ENCODE measurements at places on chromosomes 2 and 18.

DNA sequence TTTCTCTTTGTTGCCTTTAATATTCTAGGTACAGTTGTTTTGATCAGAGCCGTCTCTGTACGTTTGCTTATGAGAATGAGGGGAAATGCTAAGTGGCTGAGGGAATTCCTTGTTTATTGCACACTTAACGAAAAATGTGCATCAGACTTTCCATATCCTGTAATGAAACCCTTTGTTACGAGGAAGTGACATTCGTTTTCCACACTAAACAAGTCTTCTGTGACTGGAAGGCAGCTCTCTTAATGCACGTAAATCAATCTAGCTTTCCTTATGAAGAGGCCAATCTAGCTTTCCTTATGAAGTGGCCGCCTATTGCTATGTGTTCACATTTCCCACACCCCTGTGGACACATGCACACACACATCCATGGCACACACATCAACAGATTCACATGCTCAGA is 186.2 kb downstream of the SNTG2 start:
- no peak for DNase-seq

DNA sequence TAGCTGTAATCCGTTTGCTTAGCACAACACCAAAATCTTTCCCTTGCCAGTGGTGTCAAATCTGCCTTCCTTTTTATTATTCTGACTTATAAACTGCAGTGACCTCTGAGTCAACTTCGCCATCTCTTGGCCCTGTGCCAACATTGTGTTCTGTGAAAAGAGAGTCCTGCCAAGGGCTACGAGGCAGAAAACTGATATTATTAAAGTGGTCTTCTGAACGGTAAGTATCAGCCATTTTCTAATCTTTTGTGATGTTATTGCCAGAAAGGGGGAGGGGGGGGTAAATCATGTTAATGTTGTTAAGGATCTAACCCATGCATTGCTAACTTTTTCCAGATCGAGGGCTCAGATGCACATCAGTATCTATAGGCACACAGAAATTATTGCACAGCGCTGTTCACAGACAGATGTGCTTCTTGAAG is 121.5 kb upstream of the LTBP1 start:
- DNase-seq, result no peak

DNA sequence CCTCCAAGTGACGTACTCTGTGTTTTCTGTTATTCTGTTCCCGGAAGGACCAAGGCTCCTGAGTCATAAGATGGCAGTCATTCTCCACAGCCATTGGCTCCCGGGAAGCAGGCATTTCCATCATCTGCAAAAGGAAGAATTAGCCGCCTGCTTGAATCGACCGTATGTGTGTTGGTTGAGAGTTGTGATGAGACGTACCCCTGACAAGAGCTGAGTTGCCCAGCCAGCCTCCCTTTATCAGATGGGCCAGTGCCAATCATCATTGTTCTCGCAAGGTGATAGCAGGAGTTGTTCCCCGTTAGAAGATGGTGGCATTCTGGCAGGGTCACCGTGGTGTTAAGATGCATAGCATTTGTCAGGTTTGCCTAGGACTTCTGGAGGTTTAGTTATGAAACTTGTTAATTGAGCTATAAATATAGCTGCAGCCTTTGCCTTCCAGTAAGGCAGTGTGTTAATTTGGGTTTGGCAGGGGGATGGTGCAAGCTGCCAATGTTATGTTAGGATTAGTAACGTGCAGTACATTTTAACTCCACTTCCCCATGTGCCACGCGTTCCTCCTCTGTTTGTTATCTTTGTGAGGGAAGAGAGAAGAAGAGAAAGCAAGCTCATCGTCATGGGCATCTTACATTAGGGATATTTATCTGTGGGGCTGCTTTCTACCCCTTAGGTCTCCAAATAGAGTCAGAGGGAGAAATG is 652.7 kb upstream of the FANCL start:
- no peak for DNase-seq

DNA sequence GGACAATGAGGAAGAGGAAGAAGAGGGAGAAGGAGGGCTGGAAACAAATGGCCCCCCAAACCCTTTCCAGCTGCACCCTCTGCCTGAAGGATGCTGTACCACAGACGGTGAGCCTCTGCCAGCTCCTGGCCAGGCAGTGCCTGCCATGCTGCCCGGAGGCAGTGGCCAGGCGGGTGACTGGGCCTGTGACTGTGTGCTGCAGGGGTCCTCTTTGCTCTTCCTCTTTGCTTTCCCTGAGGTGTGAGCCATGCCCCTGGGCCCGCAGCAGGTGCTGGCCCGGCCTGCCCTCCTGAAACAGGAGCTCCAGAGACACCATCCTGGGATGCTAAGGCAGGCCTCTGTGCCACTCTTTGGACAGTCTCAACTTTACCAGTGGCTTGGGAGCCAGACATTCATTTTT is 28.6 kb downstream of the GREB1 start:
- no peak for DNase-seq

GRCh38 chr18:57438743-57439608 is 3.8 kb downstream of the ONECUT2 start:
- DNase-seq, result no peak

DNA sequence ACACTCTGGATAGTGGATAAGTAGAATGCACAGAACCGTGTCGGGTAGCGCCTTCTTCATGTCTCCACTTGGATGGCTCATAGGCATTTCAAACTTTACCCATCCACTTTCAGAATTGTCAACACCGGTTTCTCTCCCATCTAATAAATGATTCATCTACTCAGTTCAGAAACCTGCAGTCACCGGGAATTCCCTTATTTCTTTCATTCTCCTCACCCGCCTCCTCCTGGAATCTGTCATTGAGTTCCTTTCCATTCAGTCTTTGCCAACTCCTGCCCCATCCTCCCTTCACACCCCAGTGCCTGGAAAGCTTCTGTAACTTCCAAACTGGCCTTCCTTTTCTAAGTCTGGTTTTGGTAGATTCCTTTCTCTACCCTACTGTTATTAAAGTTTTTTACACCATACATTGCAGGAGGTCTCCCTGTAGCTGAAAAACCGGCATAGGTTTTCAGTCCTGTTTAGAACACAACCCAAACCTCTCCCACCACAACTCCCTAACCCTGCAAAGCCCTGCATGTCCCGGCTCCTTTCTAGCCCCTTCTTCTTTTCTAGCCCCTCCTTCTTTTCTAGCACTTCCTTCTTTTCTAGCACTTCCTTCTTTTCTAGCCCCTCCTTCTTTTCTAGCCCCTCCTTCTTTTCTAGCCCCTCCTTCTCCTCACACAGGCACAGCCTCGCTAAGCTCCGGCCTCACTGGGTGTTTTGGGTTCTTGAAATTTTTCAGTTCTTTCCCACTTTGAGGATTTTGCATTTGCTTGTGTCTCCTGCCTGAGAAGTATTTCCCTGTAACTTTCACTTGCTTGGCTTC is 133.9 kb upstream of the KLHL14 start:
- DNase-seq, result no peak

DNA sequence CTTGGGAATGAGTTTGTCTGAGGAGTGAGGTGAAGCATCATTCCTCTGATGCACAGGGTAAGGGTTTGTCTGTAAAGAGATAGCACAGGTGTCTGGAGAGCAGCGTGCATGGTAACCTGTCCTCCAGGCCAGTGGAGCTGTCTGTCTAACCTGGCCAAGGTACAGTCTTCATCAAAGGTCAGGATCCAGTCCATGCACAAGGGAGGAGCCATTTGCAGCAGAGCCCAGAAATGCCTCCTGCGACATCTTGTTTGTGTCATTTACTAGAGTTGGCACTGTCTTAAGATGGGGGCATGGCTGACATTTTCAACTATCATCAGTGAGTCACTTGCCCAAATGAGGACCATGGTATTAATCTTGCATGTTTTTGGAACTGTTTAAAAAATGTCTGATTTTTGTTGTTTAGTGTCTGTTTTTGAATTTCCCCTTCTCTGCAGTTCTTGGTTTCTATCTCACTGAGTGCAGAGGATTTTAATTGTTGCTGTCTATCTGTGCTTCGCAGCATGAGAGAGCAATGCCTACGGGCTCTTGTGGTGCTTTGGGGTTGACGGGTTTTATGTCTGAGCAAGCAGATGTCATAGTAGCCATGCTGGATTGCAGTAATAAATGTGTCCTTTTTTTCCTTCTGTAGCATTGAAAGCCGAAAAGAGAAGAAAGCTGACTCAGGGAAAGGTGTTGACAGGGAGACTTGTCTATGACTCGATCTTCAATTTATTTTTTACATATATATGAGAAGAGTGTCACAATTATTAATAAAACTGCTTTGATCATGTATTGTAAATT is 91.3 kb downstream of the DPP4 start:
- DNase-seq, result no peak

GRCh38 chr2:241410739-241411176 is 54.7 kb downstream of the FARP2 start:
- DNase-seq, result no peak

DNA sequence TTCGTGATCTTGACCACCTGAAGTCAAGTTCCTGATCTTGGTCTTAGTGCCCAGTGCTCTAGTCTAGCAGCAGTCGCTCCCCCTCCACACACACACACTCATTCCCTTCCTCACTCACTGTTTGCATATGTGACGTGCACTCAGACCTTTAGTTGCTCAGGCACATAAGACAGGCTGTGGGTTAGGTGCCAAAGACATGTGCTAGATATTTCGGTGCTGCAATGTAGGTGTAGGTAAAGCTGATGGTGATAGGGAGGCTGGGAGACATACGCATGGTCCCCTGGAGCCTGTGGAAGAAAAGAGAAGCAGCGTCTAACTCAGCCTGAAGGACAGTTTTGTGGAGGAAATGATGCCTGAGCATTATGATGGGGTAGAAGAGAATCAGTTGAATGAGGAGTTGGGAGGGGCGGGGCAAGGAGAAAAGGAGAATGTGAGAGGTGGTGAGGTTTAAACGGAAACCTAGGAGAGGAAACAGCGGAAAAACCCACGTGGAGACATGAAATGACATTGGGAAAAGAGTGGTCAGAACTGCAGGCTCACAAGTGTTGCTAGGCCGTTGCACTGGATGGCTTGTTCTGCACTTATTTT is 3.8 kb downstream of the TTC39C start:
- no peak for DNase-seq

DNA sequence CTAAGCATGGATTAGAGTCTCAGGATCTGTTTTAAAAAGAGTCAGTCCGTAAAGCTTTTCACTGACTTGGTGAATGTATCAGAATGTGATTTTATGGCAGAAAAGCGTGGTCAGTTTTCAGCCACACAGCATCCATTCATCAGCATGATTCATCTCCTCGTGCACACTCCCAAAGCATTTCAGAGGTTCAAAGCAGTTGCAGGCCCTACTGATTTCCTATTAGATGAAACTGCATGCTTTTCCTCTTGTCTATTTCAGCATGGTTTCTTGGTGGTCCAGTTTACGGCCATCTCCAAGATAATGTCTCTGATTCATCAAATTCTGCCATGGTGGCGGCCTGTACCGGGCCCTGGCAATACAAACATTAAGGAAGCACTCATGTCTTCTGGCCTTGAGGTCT is 4.8 kb upstream of the PARD6G start:
- no peak for DNase-seq

- DNase-seq, result no peak
Measured at GRCh38 chr2:209579230-209579749, 155.4 kb downstream of the MAP2 start.

- no peak for DNase-seq
Measured at GRCh38 chr18:46369323-46369722, 265.1 kb downstream of the HAUS1 start.

DNA sequence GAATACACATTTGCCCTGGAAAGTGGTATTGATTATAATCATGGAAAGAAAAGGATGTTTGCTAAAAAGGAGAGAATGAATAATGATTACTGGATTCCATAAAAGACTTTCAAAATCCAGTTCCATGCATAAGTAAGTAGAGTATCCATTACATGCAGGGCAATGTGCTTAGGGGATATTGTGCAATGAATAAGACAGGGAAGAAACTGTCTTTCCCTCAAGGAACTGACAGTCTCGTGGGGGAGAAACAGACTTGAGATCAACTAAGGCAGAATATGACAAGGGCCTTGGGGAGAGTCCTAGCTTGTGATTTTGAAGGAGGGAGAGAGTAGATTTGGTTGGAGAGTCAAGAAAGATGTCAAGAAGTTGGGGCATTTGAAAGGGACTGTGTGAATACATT is 130.6 kb downstream of the SPP2 start:
- DNase-seq, result no peak

DNA sequence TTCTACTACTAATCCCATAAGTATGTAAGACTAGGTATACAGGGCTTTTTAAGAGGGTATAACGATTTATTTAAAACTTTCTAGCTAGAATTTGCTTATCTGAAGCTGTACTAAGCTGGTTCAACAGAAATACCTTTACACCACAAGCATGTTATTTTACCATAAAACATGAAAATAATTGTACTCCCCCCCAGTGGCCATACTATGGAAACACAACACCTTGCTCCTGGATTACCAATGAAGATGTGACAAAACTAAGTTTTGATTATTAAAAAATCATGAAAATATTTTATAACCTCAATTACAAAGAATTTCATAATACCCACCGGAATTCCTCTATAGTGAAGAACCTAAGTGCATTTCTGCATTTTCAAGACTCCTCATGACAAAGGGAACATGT is 27.3 kb downstream of the LPIN2 start:
- DNase-seq, result no peak

DNA sequence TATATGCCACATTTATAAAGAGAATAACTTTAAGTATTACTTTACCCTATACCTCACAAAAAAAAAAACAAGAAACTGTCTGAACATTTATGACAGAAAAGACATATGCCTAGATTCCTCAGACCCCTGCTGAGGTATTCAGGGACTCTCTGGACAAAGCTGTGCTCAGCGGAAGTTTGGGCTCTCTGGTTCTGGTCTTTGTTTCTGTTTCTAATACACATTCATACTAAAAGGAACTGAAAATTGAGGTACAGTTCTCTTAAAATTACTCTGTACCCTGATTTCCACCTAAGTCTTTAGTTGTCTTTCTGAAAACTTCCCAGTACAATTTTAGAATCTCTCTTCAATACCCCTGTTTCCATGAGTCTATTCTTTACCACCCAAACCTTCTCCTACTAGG is 160.3 kb downstream of the IKZF2 start:
- DNase-seq, result no peak

GRCh38 chr2:180960982-180961381 is 19.4 kb upstream of the UBE2E3 start:
- no peak for DNase-seq

DNA sequence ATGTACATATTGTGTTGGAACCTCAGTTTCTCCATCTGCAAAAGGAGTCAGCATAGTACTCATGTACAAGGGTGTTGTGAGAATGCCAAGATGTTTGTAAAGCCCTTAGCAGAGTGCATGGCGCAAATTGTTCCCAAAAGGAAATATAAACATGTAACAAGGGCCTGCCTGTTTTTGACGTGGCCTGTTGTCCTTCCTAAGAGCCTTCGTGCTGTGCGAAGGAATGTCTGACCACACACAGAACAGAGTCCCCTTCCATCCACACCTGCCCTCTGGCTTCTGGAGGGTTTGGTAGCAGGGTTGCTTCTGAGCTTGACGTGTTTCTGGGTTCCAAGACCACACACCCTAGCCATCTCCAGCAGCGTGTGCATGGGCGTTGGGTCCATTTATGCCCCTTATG is 34.9 kb downstream of the CABLES1 start:
- no peak for DNase-seq
